T-helper 2 cell treated with Interferon-gamma antibody and Interleukin-4, amounts not matched to agents 5 μg/mL and 100 μg/mL, for 36 hours (primary cell): ENCODE measurements at places on chromosomes 12 and 14.
A peak's percentile ranks its signal among the peaks of the same experiment; 100 is the strongest.

DNA sequence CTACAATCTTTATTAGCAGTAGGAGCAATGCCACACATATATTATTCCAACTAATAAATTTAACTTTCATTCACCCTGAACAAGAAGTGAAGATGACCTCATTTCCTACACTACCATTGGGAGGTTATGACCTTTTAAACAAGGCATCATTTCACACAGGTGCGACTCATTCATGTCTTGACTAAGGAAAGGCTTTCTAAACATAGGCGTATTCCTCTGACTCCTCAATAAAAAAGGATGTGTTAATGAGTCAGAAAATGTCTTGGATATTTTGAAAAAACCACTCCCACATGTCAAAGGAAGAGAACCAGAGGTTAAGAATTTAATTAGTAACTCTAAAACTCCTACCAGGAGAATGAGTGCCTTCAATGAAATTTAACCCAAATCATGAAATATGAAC is 115.2 kb downstream of the PRICKLE1 start:
- no peak for DNase-seq

GRCh38 chr12:3003357-3003992 is 44.3 kb downstream of the TEAD4 start:
- no peak for DNase-seq

GRCh38 chr12:27095346-27095745 is 13.0 kb upstream of the C12orf71 start:
- no peak for DNase-seq

GRCh38 chr14:36661506-36662257 is at the start of gene PAX9:
TSS of gene PAX9 (plus strand) at chr14:36661860. CDS start at chr14:36662090, 230 bp downstream.
- DNase-seq: no peak

DNA sequence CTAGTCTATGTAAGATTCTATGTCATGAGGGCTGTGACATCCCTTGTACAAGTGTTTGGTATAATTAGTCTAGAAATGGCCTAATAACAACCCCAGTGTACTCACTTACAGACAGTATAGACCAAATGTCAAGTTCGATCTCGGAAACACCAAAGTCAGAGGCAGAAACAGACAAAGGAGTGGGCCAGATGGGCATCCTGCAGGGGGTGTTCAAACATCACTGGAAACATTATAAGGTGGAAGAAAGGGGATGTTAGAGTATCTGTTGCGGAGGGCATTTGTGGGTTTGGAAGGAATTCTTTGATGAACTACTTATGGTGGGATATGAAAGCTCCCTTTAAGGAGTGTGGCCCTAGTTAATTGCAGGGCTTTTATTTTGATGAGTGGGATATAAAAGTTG is 134.6 kb downstream of the ESR2 start:
- DNase-seq: no peak

- no peak for DNase-seq
Observed at GRCh38 chr12:18861287-18861858, 123.5 kb downstream of the CAPZA3 start.

GRCh38 chr14:97179573-97179972 is 382.4 kb downstream of the VRK1 start:
- DNase-seq: peak; percentile 31

- DNase-seq: no peak
Observed at GRCh38 chr12:103620395-103620794, 33.3 kb downstream of the STAB2 start.

GRCh38 chr12:94867066-94867855 is 136.2 kb downstream of the NDUFA12 start:
- DNase-seq: no peak

DNA sequence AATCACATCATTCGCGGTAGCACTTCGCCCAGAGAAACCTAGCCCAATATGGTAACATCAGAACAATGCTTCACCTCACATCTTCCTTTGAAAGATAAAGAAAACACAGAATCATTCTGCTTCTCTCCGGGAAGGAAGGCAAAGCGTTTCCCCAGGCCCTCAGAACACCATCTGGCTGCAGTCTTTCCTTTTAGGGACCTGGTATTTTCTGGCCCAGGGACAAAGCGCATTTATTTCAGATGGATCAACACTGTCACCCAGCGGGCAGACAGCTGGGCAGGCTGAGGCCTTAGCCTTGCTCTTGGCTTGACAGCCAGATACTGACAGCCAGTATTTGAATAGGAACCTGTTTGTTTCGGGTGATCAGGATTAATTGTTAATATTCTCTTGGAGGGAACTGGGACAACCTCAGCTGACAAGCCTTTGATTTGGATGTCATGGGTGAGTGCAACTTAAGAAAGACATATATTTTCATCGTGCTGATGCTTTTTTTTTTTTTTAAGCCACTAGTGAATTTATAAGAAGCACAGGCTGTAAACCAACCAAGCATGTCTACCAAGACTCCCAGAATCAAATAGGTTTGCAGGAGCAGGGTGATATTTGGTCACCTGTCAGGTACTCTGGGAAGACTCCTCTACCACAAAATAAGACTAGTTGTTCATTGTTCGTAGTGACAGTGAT is 118.9 kb downstream of the VEZT start:
- DNase-seq: no peak

DNA sequence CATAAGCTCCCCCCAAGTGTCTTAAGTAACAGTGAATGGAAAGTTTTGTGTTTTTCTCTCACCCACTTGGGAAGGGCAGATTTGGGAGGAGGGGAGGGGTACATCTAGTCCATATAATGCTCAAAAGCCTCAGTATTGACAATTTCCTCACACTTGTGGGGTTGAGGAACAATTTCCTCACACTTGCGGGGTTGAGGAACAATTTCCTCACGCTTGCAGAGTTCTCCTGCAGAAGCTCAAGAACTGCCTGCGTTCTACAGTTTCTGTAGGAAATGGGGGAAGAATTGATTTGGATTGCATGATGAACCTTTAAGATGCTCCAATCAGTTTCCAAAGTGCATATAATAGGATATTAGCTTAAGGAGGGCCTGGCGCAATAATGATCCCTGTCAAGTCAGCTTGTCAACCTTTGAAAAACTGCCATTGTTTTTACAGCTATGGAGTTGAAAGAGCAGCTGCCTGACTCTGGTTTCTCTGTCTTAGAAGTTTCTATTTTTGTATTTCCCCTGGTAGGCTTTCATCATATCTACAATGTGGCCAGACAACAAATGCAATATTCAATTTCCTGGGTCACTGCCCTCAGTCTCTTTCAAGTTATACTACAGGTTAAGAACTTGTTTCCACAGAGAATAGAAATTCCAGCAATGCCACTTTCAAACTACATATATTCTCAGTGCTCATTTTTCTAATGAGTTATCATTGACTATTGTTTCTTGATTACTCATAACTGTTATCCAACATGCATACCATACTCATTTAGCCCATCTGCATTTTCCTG is 66.5 kb downstream of the PLEKHG7 start:
- no peak for DNase-seq

DNA sequence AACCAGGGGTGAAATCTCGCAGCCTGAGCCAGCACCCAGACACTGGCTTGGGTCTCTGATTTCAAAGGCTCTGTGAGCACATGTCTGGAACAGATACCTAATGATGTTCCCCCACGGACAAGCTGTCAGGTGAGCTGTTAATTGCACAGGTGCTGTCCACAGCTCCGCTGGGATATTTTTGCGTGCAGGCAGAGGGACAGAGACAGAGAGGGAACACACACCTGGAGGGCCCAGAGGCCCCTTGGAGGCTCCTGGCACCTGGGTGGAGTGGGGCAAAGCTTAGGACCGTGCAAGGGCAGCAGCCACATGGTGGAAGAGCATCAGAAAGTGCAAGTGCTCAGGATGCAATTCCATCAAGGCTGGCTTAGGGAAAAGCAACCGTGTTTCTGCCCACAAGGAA is 57.3 kb downstream of the ARL6IP4 start:
- no peak for DNase-seq

DNA sequence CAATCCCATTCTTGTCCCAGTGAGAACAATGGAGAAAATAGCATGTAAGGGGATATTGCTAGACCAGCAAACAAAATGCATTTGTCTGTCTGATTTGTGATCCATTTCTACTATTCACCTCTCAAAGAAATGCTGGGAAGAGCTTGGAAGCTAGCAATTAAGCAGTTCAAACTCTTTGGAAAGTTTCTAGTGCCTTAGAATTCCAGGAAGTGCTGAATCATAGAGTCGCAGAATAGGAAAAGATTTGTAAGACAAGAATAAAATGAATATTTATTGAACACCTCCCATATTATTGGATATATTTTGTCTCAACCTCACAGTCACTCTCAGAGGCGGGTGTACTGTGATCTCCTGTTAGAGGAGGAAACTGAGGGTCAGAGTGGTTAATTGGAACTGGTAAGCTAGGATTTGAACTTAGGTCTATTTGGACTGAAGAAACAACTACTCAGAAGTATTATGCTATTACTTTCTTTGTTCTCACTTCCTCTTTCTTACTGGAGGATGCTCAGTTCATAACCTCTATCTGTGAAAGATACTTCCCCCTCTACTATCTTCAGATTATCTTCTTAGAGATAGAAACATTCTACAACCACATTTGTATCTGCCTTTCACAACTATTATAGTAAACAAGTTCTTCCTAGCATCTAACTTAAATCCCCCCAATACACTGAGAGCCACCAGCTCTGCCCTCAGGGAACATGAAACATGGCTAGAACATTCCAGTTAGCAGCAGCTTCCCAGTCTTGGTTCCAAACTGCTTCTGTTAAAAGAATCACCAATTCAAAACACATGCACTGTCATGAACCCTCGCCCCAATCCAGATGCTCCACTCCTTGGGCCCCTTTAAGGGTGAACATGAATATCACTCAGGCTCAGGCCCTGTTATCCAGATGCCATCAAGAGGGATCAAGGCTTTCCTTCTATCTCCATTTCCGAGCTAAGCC is 64.2 kb downstream of the DRAM1 start:
- DNase-seq: no peak

DNA sequence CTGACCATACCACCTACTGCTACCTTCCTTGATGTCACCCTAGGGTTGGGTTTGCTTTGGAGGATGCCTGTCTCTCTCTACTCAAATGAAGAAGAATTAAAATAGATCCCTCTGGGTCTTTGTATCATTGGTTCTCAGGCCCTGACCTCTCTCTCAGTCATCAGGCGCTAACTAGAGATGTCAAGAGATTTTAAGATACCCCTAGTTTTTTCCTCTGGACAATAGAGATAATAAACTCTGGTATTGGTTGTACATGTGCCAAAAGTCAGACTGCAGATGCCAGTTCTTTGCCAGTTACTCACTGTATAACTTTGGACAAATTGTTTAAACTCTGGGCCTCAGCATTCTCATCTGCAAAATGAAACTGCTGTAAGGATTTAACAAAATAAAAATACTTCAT is 31.5 kb downstream of the ITPR2 start:
- no peak for DNase-seq

- DNase-seq: no peak
Observed at GRCh38 chr14:51216602-51217001, 23.4 kb upstream of the TMX1 start.

GRCh38 chr12:80752464-80752863 is 35.8 kb downstream of the MYF5 start:
- DNase-seq: no peak

DNA sequence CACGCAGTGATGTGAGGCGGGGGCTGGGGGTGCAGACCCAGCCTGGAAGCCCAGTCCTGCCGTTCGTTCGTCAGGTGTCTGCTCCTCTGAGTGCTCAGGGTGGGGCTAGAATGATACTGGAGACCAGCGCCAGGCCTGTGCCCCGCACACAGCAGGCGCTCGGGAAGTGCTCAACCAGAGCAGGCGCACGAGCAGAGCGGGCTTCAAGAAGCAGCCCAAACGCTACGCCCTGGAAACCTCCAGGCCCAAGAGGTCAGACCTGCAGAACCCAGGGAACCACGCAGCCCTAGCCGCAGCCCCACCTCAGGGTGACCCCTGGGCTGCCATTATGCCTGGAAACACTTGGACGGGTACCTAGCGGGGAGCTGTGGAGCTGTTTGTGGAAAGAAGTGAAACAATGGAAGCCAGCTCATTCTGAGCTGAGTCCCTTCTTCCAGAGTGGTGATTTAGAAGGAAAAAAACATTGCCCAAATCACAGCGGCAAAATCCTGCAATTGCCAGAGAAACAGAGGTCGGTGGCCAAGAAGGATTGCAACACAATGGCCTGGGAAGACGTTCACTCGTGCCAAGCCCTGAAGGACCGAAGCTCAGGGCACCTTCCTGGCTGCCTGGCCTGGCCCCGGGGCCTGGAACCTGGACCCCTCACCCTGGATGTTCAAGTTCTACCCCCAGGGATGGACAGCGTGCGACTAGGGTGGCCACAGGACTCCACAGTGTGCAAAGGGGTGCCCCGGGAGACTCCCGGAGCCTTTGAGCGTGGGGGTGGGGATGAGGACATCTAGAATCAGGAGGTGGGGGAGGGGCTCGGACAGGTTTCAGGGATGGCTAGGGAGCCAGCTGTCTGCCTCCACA is 40.4 kb upstream of the DIO3 start:
- no peak for DNase-seq

DNA sequence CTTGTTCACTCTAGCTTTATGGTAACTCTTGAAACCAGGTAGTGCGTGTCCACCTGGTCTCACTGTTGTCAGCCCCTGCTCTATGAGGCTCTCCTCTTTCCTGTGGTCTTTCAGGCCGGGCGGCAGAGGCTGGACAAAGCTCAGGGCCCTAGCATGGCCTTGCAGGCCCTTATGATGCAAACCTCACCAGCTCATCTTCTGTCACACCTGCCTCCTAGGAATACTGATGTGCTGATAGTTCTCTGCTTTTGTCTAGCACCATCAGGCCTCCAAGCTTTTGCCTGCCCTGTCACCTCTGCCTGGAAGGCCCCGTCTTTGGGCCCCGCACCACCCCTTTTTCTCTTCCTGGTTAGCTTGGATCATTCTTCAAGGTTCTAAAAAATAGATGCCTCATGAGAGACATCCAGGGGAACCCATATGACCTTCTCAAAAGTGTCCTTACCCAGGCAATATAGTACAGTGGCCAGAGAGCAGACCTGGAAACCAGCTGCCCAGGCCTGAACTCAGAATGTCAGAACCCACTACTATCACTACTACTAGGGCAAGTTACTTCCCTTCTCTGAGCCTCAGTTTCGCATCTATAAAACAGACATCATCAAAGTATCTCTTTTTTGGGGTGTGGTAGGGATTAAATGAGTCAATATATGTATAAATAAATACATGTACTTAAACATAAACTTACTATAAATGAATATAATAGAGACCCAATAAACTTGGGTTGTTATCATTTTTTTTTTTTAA is 91.7 kb downstream of the ZFP36L1 start:
- no peak for DNase-seq

DNA sequence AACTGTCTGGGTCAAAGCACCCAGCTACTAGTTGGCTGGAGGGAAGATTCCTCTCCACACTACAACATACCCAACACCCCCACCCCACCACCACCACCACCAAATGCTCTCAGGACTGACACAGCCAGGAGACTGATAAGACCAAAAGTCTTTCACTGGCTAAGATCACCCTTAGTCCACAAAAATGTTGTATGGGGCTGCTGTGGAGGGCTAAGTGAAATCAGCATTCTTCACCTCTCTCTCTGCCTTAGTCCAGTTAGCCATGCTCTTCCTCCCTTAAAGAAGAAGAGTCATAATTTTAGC is 106.2 kb downstream of the NUAK1 start:
- no peak for DNase-seq

GRCh38 chr14:88156127-88156526 is 151.2 kb downstream of the GPR65 start:
- DNase-seq: no peak
